Activated CD4-positive, CD25-positive, alpha-beta regulatory T cell treated with anti-CD3 and anti-CD28 coated beads, Interleukin-2, amount 50 U/mL, for 72 hours (primary cell): ENCODE measurements at places on chromosomes 5 and 9.

- no peak for DNase-seq
Measured at GRCh38 chr9:129340427-129341170, 162.5 kb upstream of the IER5L start.

DNA sequence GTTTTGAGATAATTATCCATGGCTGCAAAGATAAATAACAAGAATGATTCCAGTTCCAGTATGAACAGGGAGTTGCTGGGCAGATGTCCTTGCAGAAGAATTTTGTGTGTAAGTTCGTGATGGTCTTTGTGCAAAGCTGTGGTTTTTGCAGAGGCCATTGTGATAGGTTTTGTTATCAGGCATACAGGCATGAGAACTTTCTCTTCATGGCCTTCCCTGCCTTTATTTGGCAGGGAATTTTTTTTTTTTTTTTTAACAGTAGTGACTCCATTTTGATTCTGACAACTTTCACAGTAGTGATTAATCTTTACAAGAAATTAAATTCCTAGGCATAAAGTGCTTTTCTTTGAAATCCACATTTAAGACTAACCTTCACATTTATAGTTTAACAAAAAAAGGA, 1999.5 kb upstream of the CDH6 start:
- no peak for DNase-seq

DNA sequence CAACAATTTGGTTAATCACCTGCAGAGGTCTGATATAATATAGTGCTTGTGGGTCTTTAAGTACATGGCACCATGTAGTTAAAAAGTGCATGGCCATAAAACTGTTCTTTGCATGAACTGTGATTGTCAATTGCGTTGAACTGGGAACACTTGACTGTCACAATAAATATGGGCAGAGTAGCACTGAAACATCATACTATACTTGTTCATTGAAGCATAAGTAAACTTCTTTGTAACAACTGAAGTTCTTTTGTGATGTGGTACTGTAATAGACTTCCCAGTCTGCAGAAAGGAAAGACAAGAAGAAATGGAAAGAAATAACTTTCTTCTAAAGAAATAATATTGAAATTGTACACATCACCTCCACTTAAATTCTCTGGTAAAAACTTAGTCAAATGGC, 9.8 kb upstream of the NTRK2 start:
- no peak for DNase-seq

- no peak for DNase-seq
Measured at GRCh38 chr5:104412649-104413240, 850.2 kb upstream of the NUDT12 start.

DNA sequence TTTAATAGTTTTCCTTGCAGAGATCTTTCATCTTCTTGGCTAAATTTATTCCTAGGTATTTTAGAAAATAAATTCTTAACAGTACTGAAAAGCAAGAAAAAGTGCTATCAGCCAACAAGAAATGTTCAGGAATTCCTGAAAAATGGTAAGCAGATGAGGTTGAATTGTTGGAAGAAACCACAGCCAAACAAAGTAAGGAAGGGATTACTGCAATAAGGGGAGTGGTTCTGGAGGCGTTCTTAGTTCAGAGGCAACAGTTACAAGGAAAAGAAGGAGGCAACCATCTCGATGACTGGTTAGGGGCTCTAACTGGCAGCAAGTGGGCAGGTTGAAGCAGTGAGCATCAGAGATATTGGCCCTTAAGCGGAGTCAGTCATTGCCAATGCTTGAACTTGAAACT, 12.8 kb upstream of the OR13J1 start:
- DNase-seq = no peak
